H54 (cell line): ENCODE measurements at places on chromosomes 13 and 19.

GRCh38 chr13:109821103-109821502 lies 34.7 kb upstream of the IRS2 start:
- no peak for DNase-seq

GRCh38 chr13:33571618-33572017 lies 246.3 kb upstream of the RFC3 start:
- DNase-seq: no peak

- DNase-seq: no peak
Observed at GRCh38 chr13:59345311-59345710, 818.4 kb downstream of the DIAPH3 start.

DNA sequence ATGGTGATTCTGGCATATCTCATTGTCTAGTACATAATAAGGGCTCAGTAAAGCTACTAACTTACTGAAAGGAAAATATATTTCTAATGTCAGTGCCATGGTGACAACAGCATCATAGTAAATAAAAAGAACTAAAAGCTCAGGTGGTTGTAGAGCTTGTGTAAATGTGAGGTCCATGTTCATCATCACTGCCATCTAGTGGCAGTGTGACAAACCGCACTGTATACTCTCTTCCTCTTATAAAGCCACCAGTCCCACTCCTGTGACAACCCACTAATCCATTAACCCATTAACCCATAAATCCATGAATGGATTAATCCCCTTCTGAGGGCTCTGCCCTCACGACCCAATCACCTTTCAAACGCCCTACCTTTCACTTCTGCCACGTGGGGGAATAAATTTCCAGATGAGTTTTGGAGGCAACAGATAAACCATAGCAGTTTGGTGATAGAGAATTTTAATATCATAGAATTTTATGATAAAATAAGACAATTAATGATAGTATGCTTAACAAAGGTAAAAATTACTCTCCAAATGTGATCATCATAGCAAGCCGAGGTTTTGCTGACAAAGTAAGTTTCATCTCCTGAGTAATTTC lies 160.4 kb upstream of the SGCG start:
- no peak for DNase-seq

DNA sequence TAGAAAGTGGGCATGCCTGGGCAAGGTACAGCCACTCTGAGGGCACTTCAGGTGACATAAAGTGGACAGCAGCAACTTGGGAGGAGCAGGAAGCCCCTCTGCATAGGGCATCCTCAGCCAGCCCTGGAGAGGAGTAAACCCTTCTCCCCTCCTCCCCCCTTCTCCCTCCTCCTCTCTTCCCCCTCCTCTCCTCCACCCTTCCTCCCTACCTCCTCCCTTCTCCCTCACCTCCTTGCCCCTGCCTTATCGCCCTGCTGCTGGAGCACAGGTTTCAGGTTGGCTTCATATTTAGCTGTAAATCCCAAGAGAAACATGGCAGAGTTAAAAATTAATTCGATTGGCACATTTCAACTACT lies 30.5 kb upstream of the ATP12A start:
- no peak for DNase-seq

DNA sequence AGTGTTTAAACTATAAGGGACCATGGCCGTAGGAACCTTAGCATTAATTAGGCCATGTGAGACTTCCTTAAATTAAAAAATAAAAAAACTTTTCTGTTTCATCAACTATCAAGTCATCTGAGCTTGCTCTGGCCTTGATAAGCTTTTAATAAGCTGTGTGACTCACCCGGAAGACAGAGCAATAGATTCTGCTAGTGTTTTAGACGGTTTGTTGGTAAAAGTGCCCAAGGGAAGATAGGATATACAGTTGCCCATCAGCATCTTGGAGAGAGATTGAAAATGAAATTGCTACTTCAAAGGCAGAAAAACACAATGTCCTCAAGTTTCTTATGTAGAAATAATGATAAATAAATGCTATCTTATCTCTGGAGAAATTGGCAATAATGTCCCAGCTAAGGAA lies 31.2 kb upstream of the RCBTB2 start:
- no peak for DNase-seq
